ENCODE measurements at places on chromosomes 12 and 14.

DNA sequence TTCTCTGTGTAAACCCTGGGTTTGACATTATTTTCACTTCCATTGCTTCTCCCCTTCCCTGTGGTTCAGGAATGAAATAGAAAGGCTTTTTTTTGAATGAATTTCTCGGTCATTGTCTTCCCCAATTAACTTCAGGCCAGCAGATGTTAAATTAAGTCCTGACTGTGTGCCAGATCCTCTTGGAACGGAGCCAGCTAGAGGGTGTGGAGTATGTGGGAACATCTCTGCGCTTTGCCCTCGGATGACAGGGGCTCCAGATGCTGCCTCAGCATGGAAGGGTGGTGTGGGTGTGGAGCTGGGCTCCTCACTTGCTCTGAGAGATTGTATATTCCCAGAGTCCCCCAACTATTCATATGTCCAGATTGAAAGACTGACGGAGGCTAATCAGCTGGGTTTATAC lies 13.1 kb downstream of the KRT85 start:
- DNase-seq: no peak

DNA sequence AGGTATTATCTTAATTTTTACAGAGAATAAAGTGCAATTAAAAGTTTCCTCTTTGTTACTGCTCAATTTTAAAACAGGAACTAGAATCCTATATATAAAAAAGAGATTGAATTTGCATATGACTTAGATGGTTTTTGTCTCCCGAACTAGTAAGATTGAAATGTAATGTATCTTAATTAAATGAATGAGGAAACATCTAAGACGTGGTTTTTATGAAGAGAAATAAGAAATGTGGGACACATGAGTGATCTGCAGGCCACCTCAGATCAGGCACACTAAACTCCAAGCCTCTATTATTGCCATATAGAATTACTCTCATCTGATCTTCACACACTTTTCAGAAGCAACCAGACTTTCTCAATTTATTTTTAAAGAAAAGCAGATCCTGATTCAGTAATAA lies 158.6 kb downstream of the CPNE8 start:
- DNase-seq: no peak

DNA sequence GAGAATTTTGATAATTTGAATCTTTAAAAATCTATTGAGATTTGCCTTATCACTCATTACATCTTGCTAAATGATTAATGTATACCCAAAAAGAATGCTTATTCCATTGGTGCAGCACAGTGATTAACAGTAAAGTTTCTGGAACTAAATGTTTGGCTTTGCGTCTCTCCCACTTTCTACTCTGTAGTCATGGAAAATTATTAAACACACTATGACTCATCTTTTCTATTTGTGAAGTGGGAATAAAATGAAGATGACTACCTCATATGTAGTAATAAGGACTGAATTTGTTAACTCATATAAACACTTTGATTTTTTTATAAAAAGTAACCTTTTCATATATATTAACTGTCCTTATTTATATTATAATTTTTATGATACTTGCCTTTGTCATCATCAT lies 118.1 kb downstream of the RERGL start:
- DNase-seq: no peak

DNA sequence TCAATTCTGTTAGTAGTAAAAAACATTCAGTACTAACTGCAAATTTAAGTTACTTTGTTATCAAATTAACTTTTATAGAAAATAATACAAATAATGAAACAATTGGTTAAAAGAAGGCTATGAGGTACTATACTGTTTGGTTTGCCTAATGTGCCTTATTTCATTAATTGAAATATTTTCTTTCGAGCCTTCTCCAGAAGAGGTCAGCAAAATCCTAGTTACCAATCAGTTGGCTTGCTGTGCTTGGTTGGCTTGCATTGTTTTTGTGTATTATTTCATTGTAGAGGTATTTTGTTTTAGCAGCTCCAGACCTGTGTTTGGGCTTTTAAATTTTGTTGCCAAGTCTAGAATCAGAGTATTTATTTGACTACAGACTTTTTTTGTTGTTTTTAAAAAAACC lies 68.5 kb downstream of the AEBP2 start:
- DNase-seq: no peak

DNA sequence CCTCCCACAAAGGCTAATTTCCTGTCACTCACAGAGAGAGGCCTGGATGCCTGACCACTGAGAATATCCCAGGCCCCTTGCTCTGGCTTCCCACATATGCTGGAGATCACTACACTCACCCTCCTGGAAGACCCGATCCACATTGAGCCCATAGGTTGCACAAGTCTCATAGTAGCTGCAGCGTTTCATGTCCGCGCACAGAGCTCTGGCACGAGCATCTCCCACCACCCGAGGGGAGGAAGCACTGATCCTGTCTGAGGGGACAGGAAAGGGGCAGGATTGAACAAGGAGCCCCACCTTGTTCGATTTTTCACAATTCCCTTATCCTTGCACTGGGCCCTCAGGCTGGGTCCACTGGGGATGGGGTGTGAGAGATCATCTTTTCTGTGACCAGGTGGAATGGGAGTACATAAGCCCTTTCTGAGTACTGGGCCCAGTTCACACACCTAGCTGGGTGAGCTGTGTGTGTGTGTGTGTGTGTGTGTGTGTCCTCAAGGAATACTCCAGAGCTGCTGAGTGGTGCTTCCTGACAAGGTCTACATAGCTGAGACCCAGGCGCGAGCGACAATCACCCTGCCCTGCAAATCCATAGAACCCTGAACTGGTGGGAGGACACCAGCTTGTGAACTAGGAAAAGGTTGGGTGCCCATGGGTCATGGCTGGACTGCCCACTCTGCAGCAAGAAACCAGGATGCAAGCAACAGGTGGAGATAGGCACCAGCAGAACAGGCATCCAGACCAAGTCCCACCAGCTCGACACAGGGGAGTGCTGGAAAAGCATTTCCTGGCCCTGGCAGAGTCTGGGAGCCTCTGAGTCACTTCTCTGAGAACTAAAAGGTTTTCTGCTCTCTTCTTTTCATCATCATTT lies 5.6 kb downstream of the AGAP2 start:
- no peak for DNase-seq

- no peak for DNase-seq
Observed at GRCh38 chr14:59619061-59619460, 42.4 kb upstream of the CCDC175 start.

- no peak for DNase-seq
Observed at GRCh38 chr12:81492131-81492720, 266.9 kb downstream of the PPFIA2 start.

DNA sequence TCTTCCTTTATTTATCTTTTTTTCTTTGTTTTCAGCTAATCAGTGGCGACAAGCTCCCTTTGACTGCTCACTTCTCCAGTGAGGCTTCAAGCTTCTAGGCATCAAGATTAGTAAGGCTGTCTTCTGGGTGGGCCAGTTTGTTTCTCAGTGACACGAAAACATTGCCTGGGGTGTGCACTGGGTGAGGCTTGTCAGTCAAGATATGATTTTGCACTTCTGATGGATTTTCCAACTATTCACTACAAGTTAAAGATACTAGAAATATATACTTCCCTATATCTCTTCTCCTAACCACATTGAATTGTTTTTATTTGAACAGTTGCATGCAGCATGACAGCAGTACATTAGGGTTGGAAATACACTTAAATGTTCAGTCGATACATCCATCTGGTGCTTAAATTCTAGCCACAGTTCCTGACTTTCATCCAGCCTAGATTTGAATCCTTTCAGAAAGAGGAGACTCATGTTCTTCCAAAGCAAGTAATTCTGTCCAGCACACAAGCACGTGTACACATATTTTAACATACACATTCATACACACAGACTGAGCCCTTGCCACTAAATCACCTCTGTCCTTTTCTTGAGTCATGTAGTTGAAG lies 275.6 kb upstream of the NOVA1 start:
- DNase-seq: no peak

DNA sequence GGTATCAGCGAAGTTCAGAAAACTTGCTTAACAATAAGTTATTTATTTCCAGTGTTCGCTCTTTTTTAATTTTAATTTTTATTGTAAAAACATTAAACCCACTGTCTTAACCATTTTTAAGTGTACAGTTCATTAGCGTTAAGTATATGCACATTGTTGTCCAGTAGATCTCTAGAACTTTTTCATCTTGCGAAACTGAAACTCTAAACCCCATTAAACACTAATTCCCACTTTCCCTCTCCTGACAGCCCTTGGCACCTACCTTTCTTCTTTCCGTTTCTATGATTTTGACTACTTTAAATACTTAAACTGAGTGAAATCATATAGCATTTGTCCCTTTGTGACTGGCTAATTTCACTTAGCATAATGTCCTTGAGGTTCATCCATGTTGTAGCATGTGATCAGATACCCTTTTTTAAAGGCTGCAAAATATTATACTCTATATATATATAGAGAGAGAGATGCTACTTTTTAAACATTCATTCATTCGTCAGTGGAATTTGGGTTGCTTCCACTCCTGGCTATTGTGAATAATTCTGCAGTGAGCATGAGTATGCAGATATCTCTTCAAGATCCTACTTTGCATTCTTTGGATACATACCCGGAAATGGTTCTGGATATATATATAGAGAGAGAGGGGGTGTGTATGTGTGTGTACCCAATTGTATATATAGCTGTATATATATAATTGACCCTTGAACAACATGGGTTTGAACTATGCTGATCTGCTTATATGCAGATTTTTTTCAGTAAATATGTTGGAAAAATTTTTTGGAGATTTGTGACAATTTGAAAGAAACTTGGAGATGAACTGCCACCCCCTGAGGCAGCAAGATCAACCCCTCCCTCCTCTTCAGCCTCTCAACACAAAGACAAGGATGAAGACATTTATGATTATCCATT lies 74.7 kb upstream of the EVL start:
- no peak for DNase-seq

GRCh38 chr12:15613981-15614380 lies 175.2 kb downstream of the EPS8 start:
- DNase-seq: no peak

DNA sequence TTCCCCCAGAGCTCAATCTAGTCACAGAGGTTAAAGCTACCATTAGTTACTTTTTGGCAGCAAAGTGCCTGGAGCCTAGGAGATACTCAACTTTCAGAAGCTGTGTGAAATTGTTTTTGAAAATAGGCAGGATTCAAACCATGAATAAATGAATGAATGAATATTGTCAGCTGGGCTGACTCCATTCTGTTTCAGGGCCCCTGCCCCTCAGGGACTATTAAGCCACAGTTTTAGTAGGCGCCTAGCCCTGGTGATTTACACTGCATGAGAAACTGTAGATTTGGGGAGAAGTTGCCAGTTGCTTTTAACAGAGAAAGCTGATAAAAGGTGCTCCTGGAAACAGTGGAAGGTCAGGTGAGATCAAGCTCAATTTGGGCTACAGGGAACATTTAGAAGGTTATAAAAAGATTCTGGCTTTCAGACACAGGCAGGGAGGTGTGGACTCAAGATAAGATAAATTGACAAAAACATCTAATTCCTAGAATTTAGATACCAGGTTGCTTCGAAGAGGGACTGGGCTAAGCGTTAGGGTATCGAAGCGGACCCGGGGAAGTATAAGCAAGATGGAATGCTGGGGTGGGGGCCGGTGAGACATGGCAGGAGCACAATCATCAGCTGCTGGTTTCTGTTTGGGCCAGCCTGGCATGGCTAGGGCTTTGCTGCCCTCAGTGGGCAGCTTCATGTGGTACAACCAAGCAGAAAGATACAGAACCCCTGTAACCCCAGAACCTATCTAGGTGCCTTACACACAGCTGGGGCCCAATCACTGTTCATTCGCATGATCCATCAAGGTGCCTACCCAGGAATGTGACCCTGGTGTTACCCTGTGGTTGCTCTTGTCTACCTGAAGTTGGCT lies 14.9 kb upstream of the CELA1 start:
- no peak for DNase-seq

GRCh38 chr14:67392123-67392522 lies 19.8 kb downstream of the PLEK2 start:
- DNase-seq: no peak

DNA sequence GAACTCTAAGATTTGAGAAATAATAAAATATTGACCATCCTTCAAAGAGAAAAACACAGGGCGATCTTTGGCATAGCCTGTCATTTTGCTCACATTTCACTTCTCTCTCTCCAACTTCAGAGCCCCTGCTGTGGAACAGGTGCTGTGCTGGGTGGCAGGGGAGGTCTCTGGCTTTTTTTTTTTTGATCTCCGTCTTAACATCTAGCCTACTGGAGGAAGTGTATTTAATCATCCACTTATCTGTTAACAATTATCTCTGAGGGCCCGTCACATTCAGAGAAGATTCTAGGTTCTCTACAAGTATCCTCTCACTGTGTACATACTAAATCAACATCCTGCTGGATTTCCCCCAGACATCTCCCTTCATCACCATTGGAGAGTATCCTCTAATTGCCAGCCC lies 34.1 kb downstream of the CHST11 start:
- no peak for DNase-seq

GRCh38 chr14:88502740-88503139 lies 52.1 kb downstream of the PTPN21 start:
- DNase-seq: no peak

GRCh38 chr12:53454707-53455106 lies 2.8 kb downstream of the PCBP2 start:
- no peak for DNase-seq

GRCh38 chr12:46609273-46609623 lies 216.5 kb downstream of the SLC38A4 start:
- DNase-seq: no peak

DNA sequence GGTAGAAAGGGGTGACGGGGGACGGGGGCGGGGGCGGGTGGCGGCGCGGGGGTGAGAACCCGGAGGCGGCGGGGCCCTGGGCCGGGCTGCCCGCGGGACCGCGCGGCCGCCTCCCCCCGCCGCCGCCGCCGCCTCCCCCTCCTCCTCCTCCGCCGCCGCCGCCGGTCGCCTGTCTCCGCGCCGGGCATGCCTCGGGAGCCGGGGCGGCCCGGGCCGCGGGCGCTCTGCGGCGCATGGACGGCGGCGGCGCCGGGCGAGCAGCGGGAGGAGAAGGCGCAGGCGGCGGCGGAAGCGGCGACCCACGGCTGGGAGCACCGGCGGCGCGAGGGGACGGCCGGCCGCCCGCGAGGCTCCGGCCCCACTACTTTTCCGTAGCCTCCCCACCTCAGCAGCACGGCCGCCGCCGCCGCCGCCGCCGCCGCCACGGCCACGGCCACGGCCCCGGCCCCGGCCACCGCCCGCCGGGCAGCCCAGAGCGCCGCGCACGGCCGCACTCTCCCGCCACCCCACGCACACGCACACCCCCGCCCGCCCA lies at the start of gene NPAS3:
TSS of gene NPAS3 (plus strand) at position 161 of the 535 bp plus-strand sequence.
- DNase-seq: no peak

- DNase-seq: no peak
Observed at GRCh38 chr12:89984846-89985245, 276.2 kb upstream of the ATP2B1 start.

GRCh38 chr14:35366056-35366451 lies 38.5 kb downstream of the NFKBIA start:
- DNase-seq: no peak

- DNase-seq: no peak
Observed at GRCh38 chr12:11609045-11609444, 40.4 kb upstream of the ETV6 start.
